ENCODE measurements at places on chromosomes 13 and 19.

GRCh38 chr19:4232614-4233281 lies 3.4 kb downstream of the EBI3 start:
- no peak for DNase-seq

DNA sequence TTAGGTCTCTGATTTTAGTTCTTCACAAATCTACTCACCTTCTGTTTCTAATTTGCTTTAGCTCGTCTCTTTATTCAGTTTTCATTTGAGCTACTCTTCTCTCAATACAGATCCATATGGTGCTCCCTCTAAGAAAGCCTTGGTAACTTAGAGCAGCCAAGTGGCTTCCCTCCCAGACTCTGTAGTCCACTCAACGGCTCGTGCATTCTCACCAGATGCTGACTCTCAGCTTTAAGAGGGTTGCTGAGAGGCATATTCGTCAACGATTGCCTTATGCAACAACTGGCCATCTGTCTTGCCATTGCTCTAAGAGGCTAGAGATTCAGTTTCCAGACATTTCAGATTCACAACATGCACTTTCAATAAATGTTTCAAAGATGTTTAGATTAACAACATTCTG lies 785.8 kb upstream of the SLC10A2 start:
- no peak for DNase-seq

GRCh38 chr13:27476943-27477703 lies 26.8 kb upstream of the MTIF3 start:
- DNase-seq: no peak

GRCh38 chr19:39052243-39052746 lies 19.9 kb upstream of the FBXO27 start:
- DNase-seq: no peak

GRCh38 chr19:41205995-41206394 lies 13.0 kb downstream of the CYP2S1 start:
- no peak for DNase-seq

DNA sequence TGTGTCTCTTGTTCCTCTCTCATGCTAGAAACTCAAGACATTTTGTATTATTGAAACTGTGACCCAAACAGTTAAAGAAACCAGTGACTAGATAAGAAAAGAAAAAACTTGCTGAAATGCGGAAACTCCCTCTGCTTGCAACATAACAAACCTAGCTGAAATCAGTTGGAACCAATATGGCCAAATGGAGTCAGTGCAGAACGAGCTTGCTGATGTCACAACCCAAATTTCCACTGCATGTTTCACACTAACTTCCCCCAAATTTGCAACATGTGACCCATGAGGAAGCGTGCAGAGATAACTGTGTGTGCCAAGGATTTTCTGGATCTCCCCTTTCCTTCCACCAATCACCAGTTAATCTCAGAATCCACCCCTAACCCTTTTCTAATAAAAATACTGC lies 208.0 kb downstream of the DLEU7 start:
- DNase-seq: no peak

- DNase-seq: no peak
These were observed 9.7 kb downstream of the CTU1 start for GRCh38 chr19:51098365-51099046.

- DNase-seq: no peak
These were observed 119.4 kb upstream of the NBEA start for GRCh38 chr13:34822650-34823049.

- no peak for DNase-seq
These were observed 8.5 kb downstream of the MIDN start for GRCh38 chr19:1256646-1257474.

DNA sequence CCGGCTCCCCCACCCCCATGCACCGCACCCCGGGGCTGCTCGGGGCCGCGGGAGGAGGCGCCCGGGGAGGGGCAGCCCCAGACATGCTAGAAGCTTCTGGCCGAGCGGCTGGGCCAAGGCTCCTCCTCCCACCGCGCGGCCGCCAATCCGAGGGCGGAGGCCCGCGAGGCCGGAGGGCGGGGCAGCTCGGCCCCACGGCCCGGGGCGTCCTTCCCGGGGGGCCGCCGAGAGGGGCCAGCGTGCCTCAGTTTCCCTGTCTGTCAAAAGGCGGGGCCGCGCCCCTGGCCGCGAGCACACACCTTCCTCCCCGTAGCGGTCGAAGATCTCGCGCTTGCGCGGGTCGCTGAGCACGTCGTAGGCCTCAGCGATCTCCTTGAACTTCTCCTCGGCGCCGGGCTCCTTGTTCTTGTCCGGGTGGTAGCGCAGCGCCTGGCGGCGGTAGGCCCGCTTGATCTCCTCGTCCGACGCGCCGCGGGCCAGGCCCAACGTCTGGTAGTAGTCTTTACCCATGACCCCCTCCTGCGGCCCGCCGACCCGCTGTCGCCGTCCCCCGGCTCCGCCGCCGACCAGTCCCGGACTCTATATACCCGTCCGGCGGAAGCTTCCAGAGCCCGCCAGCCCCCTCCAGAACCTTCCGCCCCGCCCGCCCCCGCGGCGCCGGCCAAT lies at the start of gene DNAJB1:
Gene DNAJB1, minus strand, starts transcription at position 558 of the 666 bp plus-strand sequence. Its CDS starts 48 bp downstream, at position 510.
- peak; percentile 35 for DNase-seq

DNA sequence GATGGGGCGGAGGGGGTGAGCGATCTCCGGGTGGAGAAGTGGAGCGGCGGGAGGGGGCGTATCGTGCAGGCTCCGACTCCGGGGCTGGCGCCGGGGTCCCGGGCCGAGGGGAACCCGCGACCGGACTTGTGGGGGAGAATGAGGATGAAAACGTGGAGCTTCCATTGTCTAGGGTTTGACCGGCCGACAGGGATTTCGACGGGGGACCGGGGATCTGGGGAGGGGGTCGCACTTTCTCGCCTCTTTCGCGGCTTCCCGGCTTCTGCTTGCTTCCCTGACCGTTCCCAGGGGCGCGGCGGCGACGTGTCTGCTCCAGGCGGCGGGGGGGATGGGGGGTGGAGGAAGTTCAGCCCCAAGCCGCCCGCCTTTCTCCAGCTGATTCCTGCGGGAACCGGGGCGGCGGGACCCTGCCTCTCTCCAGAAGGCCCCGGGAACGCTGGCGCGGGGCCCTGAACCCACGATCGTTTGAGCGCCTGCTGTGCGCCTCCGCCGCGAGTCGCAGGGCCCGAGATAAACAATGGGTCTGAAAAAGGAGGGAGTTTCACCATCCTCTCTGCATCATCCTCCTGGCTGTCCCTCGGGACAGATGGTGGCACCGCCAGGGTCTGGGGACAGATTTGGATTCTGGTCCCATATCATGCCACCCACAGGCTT lies 790 bp downstream of the TPM4 start:
- DNase-seq: peak; percentile 3

- DNase-seq: no peak
These were observed 213.1 kb downstream of the DCLK1 start for GRCh38 chr13:35917942-35918645.

DNA sequence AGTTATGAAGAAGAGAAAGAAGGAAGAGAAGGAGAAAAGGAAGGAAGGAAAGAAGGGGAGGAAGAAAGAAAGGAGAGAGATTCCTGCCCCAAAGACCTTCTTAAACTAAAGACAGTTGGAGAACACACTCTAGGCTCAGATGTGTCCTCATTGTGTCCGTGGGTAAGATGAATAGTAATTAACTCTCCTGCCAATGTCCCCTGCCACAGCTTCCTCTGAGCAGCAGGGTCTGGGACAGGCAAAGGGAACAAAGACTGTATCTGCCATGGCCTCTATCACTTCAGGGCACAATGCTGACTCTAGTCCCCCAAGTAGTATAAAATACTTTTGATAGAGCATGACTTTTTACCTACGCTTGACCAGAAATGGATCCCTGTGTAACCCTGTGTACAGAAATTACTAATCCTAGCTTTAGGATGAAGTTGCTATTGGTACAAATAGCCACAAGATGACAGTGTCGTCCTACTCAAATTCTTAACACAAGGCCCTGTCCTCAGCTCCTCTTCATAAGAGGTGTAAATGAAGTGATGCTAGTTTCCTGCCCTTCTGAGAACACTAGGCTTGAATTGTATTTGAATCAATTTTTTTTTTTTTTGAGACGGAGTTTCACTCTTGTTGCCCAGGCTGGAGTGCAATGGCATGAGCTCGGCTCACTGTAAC lies 186.2 kb upstream of the GPR12 start:
- peak; percentile 57 for DNase-seq

DNA sequence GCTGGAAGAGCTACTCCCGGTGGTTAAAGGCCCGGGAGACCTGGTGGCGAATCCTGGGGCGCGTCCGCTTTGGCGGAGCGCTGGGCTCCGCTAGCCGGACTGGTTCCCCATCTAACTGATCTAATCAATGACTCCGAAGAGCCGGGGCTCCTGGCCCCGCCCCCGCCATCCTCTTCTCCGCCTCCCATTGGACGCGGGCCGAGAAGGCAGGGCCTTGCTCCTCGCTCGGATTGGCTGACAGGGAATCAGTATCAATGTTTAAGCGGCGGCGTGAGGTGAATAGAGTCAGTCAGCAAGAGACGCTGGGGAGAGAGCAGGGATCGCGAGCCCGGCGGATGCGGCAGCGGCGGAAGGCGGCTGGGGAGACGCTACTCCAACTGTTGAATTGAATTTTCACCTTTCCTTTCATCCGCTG lies 1.7 kb upstream of the PCDH17 start:
- DNase-seq: peak; percentile 99

- DNase-seq: no peak
These were observed 91.7 kb downstream of the GADD45B start for GRCh38 chr19:2567580-2567979.

DNA sequence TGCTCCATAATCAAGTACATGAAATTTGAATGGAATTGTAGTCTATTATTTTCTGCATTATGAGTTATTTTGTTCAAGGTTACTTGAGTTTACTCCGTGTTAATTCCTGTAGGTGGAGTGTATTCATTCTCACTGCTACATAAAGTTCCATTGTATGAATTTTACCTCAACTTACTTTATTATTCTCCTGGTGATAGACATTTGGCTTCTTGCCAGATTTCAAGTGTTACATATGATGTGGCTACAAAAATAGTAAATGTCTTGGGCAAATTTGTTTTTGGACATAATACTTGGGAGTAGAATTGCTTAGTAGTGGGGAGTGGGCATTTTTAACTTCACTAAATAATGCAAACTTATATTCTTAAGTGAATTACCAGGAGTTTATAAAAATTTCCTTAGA lies 328.9 kb downstream of the SHISA2 start:
- DNase-seq: no peak

GRCh38 chr13:112986946-112987681 lies 18.1 kb downstream of the MCF2L start:
- no peak for DNase-seq

DNA sequence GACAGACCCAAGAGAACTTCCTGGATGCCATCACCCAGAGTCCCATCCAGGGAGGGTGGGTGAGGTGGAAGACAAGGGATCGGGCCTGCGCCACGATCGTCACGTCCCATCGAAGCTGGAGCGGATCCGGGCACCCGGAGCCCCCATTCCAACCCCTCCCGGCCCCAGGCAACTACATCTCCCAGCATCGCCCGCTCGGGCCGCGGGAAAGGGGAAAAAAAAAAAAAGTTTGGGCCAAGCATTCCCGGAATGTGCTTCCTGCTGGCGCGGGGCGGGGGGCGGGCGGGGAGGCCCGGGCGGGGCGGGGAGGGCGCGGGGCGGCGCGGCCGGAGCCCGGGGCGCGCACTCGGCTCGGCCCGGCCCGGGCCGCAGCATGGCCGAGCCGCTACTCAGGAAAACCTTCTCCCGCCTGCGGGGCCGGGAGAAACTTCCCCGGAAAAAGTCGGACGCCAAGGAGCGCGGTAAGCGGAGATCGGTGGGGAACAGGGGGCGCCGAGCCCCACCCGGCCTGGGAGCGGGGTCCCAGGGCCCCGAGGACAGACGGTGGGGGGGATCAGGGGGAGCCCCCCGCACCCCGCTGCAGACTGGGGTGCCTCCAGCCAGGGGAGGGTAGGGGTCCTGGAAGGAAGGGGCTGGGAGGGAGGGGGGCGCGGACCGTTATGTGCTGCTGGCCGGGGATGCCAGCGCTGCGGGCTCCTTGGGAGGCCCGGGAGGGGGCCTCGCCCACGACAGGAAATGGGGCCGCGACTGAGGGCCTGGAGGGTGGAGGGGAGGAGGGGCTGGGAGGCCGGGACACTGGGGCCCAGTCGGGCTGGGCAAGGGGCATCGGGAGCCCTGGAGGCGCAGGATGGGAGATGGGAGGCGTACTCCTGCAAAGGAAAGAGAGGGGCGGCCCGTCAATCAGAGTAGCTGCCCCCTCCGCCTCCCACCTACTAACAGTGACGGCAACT lies at the start of gene SYDE1:
Gene SYDE1, plus strand, starts transcription at position 341 of the 950 bp plus-strand sequence. Its CDS starts 33 bp downstream, at position 374.
- no peak for DNase-seq

GRCh38 chr13:28423010-28423409 lies 71.9 kb downstream of the FLT1 start:
- DNase-seq: no peak

DNA sequence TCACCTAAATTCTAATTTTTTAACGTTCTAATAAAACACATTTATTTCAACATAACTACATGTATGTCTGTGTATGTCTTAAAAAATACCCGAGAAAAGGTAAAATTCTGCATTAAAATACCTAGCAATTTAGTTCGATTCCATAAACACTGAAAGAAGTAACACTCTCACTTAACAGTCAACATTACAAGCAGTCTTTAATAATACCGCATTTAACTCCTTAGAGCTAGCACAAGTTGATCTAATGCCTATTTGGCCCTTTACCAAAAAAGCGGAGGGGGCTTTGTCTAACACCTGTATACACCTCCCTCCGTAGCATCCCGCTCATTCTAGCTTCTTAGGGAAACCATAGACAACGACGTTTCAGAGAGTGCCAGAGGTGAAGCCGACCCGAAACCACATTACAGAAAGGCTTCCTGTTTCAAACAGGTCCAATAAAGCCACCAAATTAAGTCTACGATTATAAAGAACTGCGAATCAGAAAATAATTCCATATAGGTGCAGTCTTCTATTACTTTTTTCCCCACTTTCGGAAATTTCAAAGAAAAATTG lies 1.2 kb downstream of the SPART start:
- no peak for DNase-seq

- no peak for DNase-seq
These were observed 4.9 kb downstream of the THAP8 start for GRCh38 chr19:36049080-36049698.

DNA sequence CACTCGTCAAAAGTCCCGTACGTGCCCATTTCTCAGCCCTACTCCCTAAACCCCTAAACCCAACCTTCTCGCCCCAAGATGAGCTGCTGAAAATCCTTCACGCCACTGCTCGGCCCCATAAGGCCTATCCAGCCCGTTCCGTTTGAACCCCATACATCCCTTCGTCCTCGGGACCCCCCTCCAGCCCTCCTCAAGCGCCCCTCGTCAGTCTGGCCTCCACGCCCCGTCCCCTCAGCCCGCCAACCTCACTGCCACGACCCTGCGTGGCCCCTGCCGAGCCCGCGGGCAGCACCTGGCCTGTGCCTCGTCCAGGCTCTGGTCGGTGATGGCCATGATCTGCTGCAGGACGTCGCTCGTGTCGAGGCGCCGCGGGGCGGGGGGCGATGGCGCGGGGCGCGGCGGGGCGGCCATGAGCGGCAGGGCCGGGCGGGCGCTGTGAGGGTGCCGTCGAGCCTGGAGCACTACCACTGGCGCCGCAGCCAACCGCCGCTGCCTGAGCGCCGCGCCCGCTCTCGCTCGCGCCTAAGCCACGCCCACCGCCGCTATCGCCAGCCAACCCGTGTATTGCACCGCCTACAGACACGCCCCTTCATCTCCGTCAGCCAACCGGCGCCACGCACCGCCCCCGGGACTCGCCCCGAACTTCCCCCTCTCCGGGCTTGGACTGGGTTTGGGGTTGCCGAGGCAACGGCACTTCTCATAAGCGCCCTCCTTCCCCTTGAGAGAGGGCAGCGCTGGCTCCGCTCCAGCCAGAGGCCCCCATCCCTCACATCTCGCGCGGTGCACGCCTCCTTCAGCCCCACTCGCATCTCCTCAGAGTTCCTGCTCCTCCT lies at the start of gene PBX4:
Gene PBX4, minus strand, starts transcription at position 469 of the 833 bp plus-strand sequence. Its CDS starts 58 bp downstream, at position 411.
- DNase-seq: peak; percentile 94

- no peak for DNase-seq
These were observed 173.7 kb upstream of the ZNF507 start for GRCh38 chr19:32171719-32172151.
